ENCODE measurements at places on chromosomes 1 and 21.

DNA sequence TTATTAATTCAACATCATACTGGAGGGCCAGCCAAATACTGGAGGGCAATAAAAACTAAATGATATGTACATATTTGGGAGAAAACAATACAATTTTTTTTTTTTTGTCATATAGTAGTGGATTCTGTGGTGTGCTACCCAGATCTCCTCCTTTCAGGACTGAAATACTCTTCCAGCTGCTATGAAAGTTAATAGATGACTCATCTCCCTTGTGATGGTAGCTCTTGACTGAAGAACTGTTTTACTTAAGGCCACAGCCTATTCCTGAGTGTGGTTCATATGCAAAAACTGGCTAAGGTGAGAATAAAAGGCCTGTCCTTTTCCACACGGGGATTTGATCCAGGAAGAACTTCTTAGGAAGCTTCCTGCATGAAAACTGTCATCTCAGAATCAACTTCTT, 307.9 kb downstream of the HLX start:
- DNase-seq, result no peak

- no peak for DNase-seq
Observed at GRCh38 chr1:183241471-183241870, 55.4 kb downstream of the LAMC2 start.

- no peak for DNase-seq
Observed at GRCh38 chr1:110647254-110647891, 27.4 kb downstream of the KCNA3 start.

- DNase-seq, result no peak
Observed at GRCh38 chr21:38476385-38476784, 21.9 kb downstream of the ERG start.

GRCh38 chr1:209733409-209734192, 22.3 kb upstream of the TRAF3IP3 start:
- DNase-seq, result no peak

All from stimulated activated CD4-positive, alpha-beta T cell treated with anti-CD3 and anti-CD28 coated beads, Interleukin-1b, Interleukin-23, amount 100 ng/mL, for 1 hour (primary cell).